ENCODE measurements at places on chromosomes 11 and 22.

DNA sequence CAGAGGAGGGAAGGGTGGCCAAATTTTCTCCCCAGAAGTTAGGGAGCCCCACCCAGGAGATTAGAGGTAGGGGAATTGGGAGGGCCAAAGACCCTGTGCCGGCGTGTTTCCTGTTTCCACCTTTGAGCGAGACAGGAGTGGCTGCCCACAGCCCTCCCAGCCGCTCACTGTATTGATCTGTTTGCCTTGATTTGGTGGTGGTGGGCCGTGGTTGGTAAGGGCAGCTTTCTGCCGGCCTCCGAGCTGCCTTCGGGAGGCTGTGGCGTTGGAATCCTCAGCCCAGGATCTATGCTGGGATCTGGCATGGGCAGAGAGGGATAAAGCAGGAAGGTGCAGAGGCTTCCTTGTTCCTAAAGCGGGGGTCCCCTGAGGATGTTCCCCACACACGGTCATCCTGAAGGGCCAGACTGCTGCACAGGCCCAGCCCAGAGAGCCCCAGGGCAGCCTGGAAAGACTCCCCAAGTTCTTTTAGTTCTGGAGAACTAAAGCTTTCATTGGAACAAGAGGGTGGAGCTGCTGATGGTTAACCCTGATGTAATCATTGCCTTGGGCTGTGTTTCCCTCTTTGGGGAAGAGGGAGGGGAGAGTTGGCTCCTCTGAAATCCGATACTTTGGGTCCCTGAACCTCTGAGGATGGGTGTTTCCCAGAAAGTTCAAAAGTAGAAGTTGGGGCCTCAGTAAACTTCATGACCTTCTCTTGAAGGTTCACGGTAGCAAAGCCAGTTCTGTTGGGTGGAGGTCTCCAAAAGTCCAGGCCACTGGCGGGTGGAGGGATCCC, 7.2 kb downstream of the FAM83F start:
- no peak for DNase-seq

GRCh38 chr22:19732403-19733113, 9.2 kb downstream of the GP1BB start:
- no peak for DNase-seq

DNA sequence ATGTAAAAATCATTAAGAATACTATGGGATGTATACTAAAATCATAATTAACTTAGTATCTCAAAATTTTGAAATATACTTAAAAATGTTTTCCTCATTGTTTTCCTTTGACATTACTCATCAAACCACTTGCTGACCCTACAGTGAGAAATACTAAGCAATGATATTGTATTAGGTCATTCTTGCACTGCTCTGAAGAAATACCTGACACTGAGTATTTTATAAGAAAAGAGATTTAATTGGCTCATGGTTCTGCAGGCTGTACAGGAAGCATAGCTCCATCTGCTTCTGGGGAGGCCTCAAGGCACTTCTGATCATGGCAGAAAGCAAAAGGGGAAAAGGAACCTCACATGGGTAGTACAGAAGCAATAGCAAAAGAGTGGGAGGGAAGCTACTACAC, 950.9 kb upstream of the CHORDC1 start:
- peak; percentile 67 for DNase-seq

- no peak for DNase-seq
Measured at GRCh38 chr11:75450236-75450635, 17.2 kb upstream of the KLHL35 start.

DNA sequence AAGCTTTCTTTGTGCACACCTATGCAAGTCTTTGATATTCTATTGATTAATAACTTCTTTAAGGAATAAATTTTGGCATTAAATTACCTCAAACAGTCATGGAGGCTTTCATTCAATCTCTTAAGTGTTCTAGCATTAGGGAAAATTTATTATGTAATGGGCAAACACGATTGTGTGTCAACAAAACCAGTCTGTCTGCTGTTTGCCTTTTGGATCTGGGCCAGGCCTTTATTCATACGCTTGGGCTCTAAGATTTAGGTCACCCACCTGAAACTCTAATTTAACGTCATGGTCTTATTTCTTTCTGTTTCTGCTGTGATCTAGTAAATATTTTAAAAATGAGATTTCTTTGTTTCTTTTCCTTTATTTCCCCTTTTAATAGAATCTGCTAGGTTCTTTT, 1270.6 kb downstream of the LRRC4C start:
- no peak for DNase-seq

DNA sequence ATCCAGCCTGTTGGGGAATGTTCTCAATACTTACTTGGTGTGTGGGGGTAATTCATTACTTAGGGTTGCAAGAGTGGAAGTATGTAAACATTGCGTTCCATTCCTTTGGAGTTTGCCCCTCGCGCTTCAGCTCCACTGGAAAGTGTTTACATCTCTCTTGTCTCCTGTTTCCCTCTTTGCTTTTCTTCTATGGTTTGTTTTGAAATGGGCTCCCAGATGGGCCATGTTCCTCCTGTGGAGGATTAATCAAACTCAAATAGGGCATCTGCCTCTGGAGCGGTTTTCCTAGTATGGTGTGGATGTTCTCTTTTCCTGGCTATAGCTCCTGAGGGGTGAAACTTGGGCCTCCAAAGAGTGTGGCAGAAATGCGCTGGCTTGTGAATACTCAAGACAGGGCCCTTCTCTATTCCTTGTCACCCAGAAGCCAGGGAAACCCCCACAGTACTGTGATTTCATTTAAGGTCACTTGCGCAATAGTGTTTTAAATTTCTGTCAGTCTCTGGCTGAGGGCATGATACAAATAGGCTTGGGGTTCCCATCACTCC, 51.9 kb downstream of the CD44 start:
- DNase-seq: no peak

GRCh38 chr11:126440792-126441514, 85.5 kb downstream of the ST3GAL4 start:
- peak; percentile 64 for DNase-seq

GRCh38 chr11:125348674-125349309, 147.3 kb downstream of the FEZ1 start:
- DNase-seq: no peak

DNA sequence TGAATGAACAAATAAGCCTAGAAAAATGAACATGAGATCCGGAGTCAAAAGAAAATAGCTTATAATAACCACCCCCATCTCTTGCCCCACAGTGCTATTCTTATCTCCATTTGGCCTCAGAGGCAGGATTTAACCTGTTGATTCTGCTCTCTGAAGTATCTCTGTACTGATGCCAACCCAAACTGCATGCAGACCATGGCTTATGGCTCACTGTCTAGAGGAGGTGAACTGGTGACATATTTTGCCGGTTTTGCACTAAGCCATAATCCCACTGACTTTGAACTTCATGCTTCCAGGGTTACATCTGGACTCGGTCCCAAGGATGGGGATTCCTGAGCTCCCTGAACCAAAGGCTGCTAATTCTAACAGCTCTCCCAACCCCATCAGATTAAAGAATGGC, 397.1 kb downstream of the TENM4 start:
- DNase-seq: no peak

DNA sequence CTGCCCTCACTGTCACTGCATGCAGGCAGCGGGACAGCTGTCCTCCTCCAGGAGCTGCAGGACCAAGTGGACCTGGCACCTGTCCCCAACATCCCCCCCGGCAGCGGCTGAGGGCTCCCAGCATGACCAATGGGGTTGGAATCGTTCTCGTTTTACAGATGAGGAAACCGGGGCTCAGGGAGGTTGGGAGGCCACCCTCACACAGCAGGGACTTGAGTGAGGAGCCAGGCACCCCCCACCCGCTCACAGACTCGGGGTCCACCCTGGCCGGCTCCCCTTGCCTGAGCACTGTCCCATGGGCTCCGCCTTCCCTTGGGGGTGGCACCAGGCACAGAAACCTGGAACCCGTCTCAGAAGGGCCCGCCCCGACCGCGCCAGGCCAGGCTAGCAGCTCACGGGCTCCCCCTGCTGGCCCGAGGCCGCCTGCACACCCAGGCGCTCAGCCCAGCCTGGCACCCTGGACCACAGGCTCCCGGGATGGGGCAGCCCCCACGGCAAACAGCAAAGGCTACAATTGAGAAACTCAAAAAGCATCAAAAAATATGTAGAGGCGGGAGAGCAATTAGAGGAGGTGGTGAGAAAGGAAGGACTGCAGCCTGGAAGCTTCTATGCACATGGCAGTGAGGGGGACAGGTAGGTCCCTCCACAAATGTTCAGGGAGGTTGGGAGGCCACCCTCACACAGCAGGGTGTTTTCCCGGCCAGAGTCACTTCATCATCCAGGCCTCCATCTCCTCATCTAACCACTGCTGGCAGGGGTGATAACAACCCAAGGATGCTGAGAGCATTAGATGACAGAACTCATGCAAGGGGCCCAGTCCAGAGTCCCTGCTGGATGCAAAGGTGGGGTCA, 12.8 kb downstream of the MACROD1 start:
- peak; percentile 26 for DNase-seq

GRCh38 chr11:66651016-66651415, 12.5 kb downstream of the RBM4 start:
- DNase-seq: peak; percentile 19

DNA sequence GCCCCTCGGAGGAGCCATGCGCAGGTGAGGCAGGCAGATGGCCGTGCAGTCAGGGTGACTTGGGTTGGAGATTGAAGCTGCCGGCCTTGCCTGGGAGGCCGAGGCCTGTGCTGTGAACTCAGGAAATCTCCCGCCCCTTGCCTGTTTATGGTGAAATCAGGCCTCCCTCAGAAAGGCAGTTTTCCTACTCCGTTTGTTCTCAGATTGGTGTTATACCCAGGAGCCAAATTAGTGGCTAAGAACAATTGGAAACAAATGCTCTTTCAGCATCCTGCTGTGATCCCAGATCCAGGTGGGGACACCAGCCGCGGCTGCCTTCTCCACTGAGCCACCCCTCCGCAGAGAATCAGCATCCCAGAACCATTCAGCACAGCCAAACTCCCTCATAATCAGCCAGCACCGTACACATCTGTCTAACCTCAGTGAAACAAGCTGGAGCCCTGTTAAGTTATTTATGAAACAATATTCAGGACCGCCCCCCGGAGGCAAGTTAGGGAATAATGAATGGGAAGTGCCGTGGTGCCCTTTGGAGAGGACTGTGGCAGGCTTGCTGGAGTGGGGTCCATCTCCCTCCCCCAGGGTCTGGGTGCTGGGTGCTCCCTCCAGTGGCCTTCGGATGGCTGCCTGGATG, 60.0 kb downstream of the PKNOX2 start:
- no peak for DNase-seq

- no peak for DNase-seq
Measured at GRCh38 chr11:93481696-93482095, 61.5 kb downstream of the SMCO4 start.

DNA sequence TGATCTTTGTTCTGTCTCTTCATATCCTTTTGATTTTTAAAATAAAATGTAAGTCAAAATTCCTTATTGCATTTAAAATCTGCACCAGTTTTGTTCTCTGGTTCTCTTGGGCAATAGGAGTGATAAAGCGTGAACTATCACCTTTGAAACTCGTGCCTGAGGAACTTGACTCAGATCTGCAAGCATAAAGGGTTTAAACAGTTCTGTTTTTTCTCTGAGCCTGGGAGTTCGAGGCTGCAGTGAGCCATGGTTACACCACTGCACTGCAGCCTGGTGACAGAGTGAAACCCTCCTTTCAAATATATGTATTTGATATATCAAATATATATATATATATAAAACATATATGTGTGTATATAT, 38.9 kb upstream of the CLMP start:
- no peak for DNase-seq

- DNase-seq: no peak
Measured at GRCh38 chr11:72075109-72075508, 5.2 kb downstream of the NUMA1 start.

DNA sequence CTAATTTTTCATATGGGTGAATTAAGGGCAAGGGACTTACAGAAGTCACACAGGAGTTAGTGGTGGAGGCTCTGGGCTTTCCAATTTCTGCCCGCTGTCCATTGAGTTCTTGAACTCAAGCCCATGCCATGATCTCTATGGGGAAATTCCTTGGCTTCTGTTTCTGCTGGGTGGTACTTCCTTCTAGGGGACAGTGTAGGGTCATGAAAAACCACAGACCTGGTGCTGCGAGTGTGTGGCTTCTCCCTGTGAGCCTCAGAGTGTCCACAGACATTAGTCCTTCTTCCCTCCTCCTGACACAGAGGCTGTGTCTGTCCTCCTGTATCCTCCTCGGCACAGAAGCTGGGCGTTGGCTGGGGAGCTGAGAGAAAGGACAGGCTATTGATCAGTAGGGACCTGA, 6.3 kb upstream of the SEZ6L start:
- DNase-seq: no peak

- DNase-seq: no peak
Measured at GRCh38 chr11:66315921-66316811, 678 bp downstream of the CD248 start.

DNA sequence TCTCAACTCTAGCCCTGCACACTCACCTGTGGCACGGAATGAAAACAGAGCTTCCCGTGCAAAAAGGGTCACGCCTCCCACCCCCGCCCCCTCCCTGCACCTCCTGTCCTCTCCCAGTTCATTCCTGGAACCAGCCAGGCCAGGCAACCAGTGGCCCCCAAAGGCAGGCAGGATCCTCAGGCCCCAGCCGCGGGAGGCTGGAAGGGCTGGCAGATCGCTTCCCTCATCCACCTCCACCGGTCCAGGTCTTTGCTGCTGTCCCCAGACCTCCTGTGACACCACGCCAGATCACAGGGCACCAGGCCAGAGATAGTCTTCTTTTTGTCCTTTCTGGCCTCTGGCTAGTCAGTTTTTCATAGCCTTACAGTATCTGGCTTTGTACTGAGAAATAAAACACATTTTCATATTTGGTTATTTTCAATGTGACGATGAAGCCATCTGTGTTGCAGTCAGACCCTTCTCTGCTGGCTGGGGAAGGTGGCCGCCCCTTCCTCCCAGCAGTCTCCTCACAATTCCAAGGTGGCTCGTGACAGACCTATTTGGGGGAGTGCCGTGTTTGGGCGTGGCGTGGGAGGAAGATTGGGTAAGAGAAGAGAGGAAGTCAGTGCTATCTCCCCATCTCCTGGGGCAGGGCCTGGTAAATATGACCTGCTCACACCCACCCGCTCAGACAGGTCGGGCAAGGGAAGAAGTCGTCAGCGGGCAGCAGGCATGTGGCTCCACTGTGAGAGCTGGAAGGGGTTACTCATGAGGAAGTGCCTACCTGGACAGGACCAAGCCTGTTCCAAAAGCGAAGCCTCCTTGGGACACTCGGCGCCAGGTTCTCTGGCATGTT, 9.1 kb downstream of the SSH3 start:
- DNase-seq: peak; percentile 22

DNA sequence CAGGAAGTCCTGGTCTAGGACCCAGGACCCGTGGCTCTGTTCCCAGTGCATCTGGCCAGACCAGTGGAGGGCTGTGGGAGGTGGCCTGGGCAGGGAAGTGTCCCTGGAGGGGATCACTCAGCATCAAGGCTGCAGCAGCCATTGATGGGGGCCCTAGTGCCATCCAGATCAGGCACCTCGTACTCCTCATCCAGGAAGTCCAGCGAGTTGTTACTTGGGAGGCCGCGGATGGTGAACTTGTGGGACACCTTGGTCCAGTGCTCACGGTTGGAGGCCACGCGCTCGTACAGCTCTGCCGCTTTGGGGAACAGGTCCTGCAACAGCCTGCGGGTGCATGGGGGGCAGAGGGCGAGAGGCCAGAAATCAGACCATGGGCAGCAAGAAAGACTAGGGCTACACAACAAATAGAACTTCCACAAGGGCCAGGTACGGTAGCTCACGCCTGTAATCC, 96.9 kb downstream of the PDE2A start:
- no peak for DNase-seq

- DNase-seq: peak; percentile 58
Measured at GRCh38 chr11:58622344-58622743, at the start of gene CNTF. TSS of gene CNTF (plus strand) at chr11:58622665. CDS start at chr11:58622753, 88 bp downstream.
